Lung (tissue), 17 donors: ENCODE measurements at places on chromosomes 13 and 19. TPM values are rescaled to one million over a fixed set of nuclear protein-coding genes. Genes with fewer than 3 reads are reported as not detected.

DNA sequence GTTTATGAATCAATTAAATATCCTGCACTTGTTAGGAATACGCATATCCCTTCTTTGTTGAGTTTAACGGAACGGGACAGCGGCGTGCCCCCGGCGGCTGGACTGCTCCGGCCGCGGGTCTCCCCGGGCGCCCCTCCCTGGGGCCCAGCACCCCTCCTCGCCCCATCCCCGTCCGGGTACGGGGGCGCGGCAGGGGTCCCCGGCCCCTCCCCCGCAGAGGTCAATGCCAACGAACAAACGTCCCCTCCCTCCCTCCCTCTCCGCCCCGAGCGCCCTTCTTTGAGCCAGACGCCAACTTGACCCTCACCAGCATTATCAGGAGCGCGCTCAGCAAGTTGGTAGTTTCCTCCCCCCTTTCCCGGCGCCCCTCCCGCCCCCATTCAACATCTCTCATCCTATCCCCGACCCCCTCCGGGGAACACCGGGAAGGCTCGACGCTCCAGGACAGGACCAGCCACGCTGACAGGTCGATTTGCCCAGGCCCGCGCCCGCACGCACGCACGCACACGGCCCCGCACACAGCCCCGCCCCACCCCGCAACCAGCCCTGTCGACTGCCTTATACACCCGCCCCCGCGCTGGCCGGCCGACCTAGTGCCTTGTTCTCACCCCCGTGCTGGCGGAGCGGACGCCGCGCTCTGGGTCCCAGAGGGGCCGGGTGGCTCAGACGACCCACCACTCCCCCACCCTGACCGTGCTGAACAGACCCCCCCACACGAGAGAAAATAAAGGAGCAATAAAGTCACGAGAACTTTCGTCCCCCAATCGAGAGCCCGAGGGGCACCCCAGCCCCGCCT, 5.0 kb downstream of the LYL1 start:
- no peak for DNase-seq

DNA sequence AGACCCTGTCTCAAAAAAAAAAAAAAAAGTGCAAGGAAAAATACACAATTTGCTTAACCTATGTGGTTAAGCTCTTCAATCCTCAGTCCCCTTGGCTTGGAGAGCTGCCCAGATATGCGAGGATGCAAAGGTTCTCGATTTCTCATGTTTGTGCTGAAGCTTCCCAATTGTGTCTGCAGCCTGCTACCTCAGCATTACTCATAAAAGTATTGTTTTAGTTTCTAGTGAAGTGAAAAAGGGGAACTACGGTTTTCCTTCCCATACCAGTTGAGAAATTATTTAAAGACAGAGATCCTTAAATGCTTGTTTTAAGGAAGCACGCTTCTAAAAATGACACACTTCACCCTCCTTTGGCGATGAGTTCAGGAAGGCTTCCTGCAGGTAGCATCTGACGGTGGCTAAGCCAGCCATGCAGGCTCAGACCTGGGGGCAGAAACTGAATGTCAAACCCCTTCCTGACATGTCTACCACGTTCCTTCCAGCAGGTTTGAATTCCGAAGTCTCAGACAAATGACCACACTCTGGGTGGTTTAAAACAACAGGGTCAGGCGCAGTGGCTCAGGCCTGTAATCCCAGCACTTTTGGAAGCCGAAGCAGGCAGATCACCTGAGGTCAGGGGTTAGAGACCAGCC, 47.9 kb downstream of the RUBCNL start:
- peak; percentile 28 for DNase-seq

- no peak for DNase-seq
Measured at GRCh38 chr19:45960595-45961235, 12.9 kb downstream of the NOVA2 start.

DNA sequence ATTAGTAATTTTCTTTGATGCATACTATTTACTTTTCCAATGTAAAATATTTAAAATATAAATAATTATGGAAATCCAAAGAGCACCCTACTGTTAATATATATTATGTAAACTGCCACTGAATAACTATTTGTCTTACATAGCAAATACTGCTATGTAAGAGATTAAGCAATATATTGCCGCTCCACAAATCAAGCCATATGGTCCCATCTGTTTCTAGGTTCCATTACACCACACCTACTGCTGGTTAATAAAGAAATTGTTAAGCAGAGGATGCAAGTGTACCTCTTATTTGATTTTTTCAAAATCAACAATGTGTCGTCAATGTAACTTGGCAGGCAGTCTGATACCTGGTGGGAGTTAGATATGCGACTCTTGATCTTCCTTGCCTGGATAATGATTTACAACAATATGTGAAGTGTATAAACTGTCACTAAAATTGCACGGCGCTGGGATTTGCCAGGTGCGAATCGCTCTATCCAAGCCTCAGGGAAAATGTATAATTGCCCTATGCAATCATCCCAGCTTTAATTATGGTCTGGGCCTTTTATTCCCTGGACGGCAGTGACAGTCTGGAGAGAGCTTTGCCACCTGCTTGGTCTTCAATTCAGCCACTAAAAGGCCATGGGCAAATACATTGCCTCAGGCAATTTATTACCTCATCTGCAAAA, 16.0 kb downstream of the SMAD9 start:
- no peak for DNase-seq

Gene MADCAM1
- 0.80 TPM for total RNA-seq

Gene KLF5
- total RNA-seq = 50.6 TPM

DNA sequence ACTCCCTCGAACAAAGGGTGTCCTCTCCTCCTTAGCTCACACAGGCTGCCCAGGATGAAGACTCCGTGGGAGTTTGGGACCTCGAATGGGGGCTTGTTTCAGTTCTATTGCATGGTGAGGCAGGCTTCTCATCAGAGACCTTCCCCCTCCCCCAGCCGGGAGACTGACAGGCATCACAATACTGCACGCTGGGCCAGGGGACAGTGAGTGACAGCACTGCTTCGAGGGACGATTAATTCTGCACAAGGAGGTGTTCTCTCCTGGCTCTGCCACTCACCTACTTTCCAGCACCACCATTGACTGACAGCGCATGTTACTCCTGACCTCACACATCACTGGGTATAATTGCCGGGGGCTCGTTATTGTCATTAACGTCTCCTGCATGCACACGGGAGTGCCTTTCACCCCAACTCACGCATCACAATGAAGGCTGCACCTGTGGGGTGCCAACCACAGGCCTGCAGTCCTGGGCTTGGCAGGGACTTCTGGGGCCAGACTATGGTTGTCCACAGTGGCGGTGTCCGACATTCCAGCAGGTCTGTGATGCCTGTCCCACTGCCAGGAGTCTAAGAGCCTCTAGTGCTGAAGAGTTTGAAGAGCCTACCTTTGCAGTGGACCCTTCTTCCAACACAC, 412.2 kb upstream of the TSHZ3 start:
- no peak for DNase-seq

Gene FRY
- 79.6 TPM for total RNA-seq

GRCh38 chr13:111253365-111253872, 67.0 kb upstream of the TEX29 start:
- no peak for DNase-seq
